ENCODE measurements at places on chromosomes 3 and 15.
A peak's percentile ranks its signal among the peaks of the same experiment; 100 is the strongest.

DNA sequence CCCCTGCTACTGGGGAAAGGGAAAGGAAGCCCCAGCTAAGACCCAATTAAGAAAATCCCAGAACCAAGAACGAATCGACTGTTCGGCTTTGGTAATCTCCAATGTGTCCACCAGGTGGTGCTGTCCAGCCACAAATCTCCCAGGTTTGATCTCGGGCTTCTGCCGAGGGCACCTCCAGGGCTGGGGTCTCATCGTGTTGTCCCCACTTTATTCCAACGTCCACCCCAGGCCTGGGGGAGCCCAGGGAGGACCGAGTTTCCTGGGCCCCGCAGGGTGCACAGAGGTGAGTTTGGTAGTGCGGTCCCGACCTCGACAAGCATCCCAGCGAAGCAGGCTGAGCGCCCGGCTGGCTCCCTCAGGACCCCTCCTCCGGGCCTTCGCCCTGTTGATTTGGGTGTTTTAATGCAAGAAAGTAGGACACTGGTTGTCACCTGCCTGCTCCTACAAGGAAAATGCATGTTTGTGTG is 185.1 kb downstream of the GOLGA6L6 start:
- ATAC-seq = peak; percentile 84

- ATAC-seq = no peak
Observed at GRCh38 chr3:46291046-46291445, 48.8 kb downstream of the CCR3 start.

DNA sequence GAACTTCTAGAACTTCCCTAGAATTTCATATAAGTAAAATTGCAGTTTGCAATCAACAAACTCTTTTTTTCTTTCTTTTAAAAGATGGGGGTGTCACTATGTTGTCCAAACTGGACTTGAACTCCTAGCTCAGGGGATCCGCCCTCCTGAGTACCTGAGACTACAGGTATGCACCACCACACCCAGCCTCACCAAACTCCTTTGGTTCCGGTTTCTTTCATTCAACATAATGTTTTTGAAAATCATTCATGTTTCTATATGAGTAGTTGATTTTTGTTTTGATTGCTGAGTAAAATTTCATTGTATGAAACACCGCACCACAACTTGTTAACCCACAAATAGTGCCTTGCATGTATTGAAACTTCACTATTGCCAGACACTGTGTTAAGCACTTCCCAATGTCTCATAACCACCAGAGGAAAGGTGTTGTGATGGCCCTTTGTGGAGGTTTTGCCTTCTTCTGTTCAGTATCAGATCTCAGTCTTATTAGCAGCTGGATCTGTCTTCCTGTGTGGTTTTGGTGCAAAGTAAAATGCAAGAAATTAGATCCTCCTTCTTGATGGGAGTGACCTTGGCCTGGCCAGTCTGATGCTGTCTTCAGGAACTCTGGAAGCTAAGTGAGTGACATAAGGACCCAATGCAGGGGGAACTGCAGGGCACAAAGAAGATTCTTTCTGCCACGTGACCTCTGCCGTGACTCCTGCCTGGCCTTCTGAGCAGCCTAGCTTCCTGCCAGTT is 78.8 kb upstream of the UBE2E1 start:
- 0 out of 3 replicates have a peak, but pooled peaks have one; percentile 45 for ATAC-seq

DNA sequence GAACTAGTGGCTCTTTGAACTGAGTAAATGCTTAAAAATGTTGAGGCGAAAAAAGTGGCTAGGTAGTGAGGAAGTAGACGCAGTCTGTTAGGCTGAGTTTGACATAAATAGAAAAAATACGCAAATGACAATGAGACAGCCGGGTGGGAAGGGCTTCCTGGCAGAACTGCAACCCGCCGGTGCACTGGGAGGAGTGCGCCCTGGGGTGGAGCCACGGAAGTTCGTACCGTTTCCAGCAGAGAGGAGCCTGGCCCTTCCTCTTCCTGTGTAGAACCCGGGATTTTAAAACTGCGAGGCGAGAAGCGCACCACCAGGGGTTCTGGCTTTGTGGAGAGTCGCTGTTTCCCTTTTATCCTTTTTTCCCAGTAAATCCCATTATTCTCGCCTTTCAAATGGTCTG is 602.6 kb downstream of the PYDC2 start:
- ATAC-seq = peak; percentile 78

GRCh38 chr15:70088887-70089691 is 8.6 kb downstream of the TLE3 start:
- ATAC-seq = no peak

GRCh38 chr3:37667335-37667734 is 194.3 kb upstream of the CTDSPL start:
- ATAC-seq = no peak

DNA sequence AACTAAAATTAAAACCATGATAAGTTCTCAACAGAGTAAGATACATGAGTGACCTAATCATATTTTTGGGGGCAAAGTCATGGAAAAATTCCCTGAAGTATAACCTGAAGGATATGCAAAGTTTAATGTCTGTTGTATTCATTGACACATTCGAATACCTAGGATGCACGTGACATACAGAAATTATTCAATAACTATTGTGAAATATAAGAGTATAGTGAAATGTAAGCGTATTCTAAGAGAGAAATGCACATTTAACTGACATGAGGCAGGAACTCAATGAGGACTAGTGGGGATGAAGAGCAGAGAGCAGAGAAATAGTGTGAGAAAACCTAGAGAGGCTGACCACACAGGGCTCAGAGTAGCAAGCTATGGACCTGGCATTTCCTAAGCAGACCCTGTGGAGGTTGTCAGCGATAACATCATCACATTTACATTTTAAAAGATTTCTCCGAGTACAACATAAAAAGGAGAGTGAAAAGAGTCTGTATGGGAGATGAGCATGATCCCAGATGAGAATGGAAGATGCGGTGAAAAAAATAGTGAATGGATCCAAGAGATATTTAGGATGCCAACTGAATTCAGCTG is 588.8 kb downstream of the MAGI1 start:
- ATAC-seq = no peak

- no peak for ATAC-seq
Observed at GRCh38 chr3:187902041-187902471, 156.8 kb upstream of the BCL6 start.

GRCh38 chr15:89067751-89068150 is 20.5 kb upstream of the ABHD2 start:
- no peak for ATAC-seq

DNA sequence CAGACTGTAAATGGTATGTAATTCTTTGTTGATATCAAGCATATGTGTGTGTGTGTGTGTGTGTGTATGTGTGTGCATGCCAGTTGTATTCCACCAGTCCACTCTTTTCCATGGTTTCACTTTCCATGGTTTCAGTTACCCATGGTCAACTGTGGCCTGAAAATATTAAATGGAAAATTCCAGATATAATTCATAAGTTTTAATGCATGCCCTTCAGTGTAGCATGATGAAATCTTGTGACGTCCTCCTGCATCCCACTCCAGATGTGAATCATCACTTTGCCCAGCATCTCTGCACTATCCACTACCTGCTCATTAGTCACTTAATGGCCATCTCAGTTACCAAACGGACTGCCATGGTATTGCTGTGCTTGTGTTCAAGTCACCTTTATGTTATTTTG is 215.9 kb downstream of the GBE1 start:
- no peak for ATAC-seq

- ATAC-seq = no peak
Observed at GRCh38 chr3:194621947-194622346, 11.3 kb downstream of the TMEM44 start.

DNA sequence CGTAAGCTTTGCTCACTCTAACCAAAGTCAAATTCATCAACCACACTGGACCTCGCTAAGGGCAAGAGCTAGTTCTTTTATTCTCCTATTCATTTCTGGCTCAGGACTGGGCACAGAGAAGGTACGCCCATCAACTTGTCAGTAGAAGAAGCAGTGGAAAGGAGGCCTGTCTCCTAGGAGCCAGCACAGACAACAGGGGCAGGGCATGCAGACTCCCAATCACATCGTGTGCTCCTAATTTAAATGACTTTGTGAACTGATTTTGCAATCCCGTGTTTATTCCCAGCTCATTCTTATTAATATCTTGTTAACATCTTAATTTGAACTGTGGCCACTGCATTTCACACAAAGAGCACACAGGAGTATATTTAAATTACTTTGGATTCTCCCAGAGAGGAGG is 161.1 kb upstream of the BCL6 start:
- ATAC-seq = no peak

DNA sequence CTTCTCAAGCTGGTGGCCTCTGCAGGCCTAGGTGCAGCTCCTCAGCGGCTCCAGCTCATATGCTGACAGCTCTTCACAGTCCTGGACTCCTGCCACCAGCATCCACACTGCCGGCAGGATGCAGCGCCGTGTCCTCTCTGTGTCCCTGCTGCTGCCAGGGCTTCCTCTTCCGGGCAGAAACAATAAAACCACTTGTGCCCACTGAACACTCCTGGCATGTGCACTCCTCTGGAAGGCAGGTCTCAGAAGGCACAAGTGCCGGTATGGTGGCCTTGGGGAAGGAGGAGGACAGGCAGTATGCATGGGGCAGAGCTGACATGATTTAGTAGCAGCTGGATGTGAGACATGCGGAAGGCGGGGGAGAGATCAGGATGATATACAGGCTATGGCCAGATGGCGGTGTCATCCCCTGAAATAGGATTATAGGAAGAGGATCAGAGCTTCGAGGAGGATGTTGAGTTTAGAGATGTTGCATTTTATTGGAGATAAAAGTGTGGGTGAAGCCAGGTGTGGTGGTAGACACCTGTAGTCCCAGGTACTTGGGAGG is 7.5 kb upstream of the MAN2A2 start:
- peak; percentile 85 for ATAC-seq

DNA sequence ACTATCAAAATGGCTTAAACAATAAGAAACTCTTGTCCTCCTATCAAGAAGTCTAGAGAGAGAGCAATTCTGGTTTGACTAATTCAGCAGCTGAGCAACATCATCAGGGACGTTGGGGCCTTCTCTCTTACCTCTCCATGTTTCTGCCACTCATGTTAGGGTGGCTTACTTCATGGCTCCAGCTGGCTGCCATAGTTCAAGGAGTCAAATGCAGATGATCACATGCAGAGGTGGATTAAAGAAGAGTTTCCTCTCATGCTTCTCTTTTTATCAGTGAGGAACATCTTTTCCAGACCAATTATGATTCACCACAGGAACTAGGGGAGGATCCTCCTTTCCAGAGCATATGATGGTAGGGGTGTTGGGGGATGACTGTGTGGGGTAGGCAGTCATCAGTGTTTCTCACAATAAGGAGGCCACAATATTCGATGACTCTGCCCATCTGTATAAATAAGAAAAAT is 45.5 kb downstream of the NEK11 start:
- ATAC-seq = peak; percentile 32

- ATAC-seq = peak; percentile 14
Observed at GRCh38 chr3:194686816-194687637, 1.3 kb downstream of the FAM43A start.

- peak; percentile 93 for ATAC-seq
Observed at GRCh38 chr3:177810162-177810623, 612.9 kb upstream of the TBL1XR1 start.

DNA sequence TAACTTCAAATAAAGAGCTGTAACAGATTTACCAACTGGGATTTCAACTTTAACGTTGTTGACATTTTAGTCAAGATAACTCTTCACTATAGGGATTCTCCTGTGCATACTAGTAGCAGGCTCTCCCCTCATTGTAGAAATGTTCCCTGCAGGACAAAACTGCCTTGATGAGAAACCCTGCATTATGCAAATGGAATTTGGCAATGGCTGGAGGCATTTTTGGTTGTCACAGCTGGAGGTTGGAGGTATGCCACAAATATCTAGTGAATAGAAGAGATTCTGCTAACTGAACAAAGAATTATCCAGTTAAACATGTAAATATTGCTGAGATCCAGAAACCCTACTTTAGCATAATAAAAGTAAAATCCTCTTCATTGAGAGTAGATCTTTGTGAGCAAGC is 928.8 kb upstream of the ALCAM start:
- ATAC-seq = peak; percentile 20

- ATAC-seq = peak; percentile 41
Observed at GRCh38 chr15:73965758-73966113, 26.4 kb downstream of the STOML1 start.

DNA sequence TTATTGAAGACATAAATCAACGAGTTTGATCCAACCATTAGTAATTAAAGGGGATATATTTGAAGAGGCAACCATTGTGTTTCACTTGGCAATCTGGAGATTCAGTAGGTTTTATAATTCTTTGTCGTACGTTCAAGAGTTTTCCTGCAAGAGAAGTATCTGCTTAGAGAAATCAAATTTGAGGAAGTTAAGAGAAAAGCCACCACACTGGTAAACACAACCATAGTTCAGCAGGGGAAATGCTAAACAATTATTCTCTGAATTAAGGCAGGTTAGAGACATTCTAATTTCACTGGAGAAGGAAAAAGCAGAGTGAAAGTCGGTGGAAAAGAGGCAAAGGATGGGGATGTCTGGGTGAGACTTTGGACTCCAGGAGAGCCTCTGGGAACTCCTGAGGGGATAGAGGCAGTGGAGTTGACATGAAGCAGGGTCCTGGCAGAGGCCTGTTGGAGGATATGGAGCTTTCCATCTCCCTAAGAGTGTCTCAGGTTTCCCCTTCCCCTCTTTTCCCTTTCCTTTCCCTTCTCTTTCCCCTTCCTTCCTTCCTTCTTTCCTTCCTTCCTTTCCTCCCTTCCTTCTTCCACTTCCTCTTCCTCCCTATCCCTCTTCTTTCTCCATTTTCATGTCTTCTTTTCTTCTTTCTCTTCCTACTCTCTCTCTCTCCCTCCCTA is 26.5 kb downstream of the SPINK8 start:
- ATAC-seq = no peak

- no peak for ATAC-seq
Observed at GRCh38 chr3:5017925-5018531, 38.8 kb downstream of the BHLHE40 start.

- ATAC-seq = peak; percentile 85
Observed at GRCh38 chr3:45528429-45528828, 66.1 kb upstream of the LIMD1 start.

GRCh38 chr15:100948430-100948762 is 29.2 kb downstream of the LRRK1 start:
- no peak for ATAC-seq

DNA sequence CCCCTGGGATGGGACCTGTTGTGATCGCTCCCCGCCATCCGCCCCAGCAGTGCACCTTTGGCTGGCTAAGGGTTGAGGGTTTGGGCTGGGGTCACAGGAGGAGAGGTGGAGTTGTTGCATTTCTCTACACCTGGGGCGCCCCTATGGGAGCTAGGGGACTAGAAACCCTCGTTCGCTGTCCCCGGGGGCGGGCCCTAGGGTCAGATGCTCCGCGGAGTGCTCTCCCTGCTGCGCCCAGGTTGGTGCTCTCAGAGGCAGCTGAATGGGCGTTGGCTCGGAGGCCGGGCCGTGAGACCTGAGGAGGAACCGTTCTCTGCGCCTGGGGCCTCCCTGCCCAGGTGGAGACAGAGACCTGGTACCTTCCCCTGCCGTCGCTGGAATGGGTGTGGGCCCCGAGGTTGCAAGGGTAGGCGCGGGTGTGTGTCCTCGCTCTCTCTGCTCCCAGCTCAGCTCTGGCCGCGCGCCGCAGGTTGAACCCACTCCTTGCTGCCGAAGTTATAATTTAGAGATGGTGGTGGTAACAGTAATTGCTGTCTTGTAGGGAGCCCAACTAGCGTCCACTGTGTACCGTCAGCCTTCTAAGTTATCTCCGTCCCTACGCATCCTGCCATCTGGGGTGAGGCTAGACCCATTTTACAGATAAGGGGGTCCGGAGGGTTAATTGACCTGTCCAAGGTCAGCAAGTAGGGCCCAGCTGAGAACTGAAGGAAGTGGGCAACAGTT is 965 bp downstream of the FLNB start:
- peak; percentile 28 for ATAC-seq

- no peak for ATAC-seq
Observed at GRCh38 chr3:58234516-58234931, 3.1 kb upstream of the ABHD6 start.

All from SK-N-SH treated with all-trans-retinoic acid at 6 μM for 48 hours (cell line).